ENCODE measurements at places on chromosomes 3 and 15.
A peak's percentile ranks its signal among the peaks of the same experiment; 100 is the strongest.

GRCh38 chr3:144369129-144369879, 397.7 kb downstream of the DIPK2A start:
- DNase-seq, result no peak

GRCh38 chr3:51942603-51943450, 664 bp downstream of the PARP3 start:
- DNase-seq, result no peak

DNA sequence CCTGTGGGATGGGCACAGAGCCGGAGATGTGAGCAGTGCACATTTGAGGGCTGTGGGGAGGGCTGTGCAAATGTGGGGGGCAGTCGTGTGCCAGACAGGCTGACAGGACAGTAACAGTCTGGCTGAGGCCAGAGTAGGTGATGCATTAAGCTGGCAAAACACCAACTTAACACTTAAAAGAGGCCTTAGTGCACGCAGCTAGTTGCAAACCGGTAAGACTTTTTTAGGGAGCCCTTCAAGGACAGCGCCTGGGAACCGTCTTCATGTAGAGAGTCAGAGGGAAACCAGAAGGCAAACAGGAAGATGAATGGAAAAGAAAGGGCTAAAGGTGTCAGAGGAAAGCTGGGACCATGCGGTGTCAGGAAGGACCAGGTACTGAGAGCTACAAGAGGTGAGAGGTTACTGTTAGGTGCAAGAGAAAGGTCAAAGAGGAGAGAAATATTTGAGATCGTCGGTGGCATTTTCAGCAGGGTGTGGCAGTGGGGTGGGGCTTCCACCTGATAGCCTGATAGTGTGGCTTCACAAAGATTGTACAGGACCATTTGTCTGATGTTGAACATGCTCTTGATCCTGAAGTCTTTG, 30.0 kb upstream of the CHD2 start:
- no peak for DNase-seq

- DNase-seq, result no peak
Measured at GRCh38 chr3:35448681-35449080, 190.6 kb upstream of the ARPP21 start.

DNA sequence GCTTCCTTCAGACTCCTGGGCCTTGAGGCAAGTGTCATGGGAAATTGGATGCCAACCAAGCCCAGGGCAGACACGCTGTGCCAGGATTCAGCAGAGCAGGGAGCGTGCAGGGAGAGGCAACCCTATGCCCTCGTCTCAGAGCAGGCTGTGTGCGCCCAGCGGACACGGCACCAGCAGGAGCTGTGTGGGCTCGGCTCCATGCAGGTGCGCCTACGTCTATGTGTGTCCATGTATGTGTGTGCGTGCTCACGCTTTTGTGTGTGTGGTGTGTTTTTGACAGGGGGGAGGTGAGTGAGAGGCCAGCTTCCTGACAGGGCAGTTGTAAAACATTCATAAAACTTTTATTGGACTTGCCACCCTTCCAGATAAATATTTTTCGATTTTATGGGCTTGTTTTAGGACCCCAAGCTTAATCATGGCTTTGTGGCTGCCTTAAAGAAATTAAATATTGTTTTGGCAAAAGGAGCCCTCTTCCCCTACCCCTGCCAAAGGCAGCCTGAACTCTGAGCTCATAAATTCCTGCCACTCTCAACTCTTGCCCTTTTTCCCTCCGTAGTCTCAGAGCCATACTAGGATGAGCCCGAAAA, 84.4 kb downstream of the DNAJB8 start:
- no peak for DNase-seq

DNA sequence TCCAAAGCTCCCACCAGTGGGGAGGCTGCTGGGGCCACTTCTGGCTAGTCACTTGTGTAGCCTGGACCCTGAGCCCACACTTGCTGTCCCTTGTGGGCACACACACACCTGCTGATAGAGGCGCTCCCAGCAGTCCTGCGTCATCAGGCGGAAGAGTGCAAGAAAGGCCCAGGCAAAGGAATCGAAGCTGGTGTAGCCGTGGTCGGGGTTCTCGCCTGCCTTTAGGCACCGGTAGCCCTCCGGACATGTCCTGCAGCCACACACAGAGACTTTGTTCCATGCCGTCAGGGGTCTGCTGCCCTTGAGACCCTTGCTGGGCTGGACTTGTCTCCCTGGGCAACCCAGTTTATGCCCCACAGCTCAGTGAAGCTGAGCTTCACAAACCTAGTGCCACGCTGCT, 42.9 kb downstream of the SCN5A start:
- DNase-seq, result no peak

DNA sequence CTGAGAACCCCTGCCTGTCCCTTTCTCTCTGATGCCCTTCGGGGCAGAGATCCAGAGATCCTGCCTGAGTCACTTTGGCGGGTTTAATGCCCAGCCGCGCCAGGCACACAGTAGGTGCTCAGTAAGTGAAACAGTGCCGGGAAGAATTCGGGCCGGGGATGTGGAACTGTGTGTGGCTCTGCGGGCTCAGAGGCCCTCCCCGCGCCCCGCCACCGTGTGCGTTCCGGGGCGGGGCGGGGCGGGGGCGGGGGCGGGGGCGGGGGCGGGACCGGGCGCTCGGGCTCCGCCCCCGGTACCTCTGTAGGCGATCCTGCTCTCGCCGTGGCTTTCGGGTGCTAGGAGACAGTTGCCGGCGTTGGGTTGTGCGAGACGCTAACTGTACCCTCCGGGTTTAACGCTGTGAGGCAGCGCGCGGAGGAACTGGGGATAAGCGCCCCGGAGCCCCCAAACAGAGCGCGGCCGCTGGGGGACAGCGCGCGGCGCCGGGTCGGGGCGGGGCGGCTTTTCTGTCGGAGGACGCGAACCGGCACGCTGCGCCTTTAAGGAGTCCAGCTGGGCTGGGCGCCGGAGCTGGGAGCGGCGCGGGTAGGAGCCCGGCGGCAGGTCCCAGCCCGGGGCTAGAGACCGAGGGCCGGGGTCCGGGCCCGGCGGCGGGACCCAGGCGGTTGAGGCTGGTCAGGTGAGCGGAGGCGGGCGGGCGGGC, at the start of gene ABHD6:
Gene ABHD6 (plus strand): TSS at position 555 of the 703 bp plus-strand sequence. CDS start 18,795 bp downstream, outside the sequence.
- peak; percentile 71 for DNase-seq

GRCh38 chr15:74664670-74665069, 31.2 kb downstream of the EDC3 start:
- no peak for DNase-seq

- DNase-seq, result peak; percentile 6
Measured at GRCh38 chr3:10286596-10287295, 6.0 kb downstream of the GHRL start.

GRCh38 chr3:109268181-109268580, 48.1 kb downstream of the DPPA2 start:
- DNase-seq, result no peak

DNA sequence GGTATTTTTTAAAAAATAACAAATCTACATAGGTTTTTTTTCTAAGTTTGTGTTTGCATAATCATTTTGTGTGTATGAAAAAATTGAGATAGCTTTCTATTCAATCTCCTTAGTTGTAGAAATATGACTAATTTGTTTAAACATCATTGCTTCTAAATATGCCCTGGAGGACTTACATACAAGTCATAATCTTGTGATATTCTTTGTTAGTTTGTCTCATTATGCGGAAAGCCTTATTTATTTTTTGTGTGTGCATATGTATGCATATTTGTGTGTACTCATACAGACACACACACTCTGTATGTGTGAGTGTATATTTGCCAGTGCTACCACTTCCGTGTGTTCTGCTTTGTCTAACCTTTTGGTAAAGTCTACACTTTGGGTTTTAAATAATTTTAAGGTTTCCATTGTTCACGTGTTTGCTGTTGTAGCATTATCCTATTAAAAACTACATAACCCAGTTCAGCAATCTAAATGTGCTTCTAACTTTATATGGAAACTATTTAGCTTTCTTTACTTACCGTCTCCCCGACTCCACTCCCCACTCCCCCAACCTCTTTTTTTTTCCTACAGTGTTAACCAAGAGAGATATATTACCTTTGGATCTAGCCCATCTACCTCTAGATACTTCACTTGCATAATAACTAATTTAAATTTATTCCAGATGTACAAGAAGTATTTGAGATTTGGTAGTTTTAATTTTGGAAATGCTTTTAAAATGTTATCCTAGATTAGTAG, 111.7 kb downstream of the FNDC3B start:
- DNase-seq, result no peak

- no peak for DNase-seq
Measured at GRCh38 chr15:34708422-34708821, 46.4 kb downstream of the GJD2 start.

All from GDM1 (cell line).